Right kidney (tissue), 9 donors: ENCODE measurements at places on chromosomes 2 and 18.

DNA sequence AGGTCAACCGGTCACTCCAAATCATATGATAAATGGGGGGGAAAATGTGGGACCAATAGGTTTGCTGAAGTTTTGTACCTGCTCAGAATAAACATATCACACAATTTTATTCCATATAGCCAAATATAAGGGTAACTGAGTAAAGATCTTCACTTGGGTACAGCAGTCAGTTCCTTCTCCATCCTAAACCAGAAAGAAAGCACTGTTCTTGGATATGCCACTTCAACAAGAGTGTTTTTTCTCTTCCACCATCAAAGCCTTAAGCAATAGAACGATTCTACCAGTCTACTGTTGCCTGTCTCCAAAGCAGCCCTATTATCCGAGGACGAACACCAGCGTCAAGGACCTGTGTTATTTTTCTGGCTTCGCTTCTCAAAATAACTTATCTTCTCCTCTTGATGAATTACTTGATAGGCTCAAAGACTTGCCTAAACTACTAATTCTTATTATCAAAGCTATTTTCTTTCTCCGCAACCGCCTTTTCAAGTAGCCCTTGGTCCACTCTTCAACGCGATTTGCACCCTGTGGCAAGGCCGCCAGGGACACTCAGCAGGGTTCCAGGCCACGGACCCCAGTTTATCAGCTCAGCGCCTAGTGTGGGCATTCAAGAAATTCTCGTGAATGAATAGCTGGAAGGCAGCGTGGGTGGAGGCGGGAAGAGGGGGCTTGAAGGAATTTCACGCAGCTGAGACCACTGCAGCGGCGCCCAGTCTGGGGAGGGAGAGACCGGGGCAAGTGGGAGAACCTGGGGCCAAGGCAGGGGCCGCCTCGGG lies 646 bp downstream of the ALS2 start:
- no peak for DNase-seq

DNA sequence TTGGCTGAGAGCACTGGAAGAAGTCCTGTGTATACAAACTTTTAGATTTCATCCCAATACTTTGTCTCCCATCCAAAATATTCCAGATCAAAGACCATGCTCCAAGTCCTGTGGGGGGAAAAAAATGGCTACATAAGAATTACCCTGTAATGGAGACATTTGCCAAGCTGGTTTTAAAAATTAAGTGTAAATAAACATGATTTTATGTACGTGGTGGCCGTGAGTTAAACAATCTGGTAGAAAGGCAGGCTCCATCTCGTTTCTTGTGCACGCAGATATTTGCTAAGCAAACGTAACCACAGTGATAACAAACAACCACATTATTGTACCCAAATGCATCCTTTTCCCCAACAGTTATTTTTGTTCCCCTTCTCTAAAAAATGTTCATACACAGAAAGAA lies 176.4 kb downstream of the ZNF516 start:
- peak; percentile 8 for DNase-seq

DNA sequence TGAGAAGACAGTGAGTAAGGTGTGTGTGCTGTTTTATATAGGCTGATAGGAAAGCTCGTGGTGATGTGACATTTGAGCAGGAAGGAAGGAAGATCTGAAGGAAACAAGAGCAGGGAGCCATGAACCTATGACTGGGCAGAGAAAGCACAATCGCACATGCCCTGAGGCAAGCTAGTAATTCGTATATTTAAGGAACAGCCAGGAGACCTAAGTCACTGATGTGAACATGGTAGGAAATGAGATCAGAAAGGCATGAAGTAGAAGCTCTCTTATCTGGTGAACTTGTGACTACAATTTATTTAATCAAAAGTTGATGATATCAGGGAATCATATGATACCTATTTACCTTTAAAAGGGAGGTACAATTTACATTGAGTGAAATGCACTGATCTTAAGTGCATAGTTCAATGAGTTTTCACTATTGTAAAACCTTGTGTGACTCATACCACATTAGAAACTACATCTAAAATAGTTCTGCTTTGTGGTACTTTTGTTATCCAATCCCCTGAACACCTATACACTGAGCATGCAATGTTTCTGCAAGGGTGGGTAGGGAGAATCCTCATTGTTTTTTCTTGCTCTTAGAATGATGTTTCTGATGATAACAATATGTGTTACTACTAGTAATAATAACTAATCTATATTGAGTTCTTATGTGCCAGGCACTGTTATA lies 67.5 kb downstream of the GALNT13 start:
- no peak for DNase-seq

- no peak for DNase-seq
Observed at GRCh38 chr2:138115666-138116065, 151.4 kb downstream of the HNMT start.

- no peak for DNase-seq
Observed at GRCh38 chr2:96937586-96937985, 48.8 kb downstream of the FAM178B start.
